Thoracic aorta (tissue), 2 donors: ENCODE measurements at places on chromosomes 7 and 10.

- no peak for DNase-seq
Observed at GRCh38 chr7:142668495-142668894, 80.8 kb upstream of the PRSS1 start.

- DNase-seq, result no peak
Observed at GRCh38 chr10:54796881-54797280, 4.2 kb downstream of the PCDH15 start.

GRCh38 chr7:11524476-11525397, 307.3 kb downstream of the THSD7A start:
- no peak for DNase-seq

DNA sequence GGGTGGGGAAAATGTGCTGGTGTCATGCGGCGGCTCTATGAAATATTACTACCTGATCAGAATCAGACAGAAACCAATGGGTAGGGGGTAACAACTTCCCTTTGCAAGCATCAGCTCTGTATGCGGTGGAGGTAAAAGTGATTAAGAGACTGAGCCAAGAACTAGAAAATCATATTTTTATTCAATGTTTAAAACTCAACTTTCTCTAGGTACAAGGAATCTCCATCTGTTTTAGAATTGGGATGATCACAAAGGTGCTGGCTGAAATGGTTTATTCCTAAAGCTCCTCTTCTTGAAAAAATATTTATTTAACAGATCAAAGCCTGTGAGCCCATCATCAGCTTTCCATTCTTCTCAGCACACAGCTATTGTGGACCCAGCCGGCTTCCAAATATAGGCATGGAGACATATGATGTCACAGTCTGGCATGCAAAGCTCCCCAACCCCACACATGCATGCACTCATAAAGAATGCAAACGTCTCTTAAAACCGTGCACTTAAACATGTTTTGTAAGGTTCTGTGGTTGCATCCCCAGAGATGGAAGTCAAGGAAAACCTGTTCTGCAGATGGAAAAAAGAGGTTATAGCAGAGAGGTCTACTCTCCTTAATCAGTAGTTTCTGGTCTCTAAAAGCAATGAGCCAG, 126.0 kb downstream of the SKIDA1 start:
- no peak for DNase-seq

- no peak for DNase-seq
Observed at GRCh38 chr7:104486931-104487330, 158.5 kb downstream of the LHFPL3 start.

DNA sequence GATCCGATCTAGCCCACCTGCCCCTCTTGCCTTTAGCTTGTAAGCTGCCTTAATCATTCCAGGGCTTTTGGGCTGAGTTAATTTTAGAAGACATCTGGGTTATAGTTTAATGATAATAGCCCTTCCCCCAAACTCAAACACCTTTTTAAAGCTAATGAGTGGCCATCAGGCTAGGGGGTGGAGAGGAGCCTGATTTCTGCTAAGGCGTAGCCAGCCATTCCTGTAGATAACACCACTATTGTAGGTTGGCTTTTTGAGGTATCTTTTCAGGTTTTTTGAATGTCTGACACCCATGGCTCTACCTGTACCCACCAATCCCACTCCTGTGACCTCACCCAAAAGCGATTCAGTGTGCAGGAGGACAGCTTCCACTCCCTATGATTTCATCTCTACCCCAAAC, 7.6 kb upstream of the SYPL1 start:
- DNase-seq, result no peak

- no peak for DNase-seq
Observed at GRCh38 chr10:69495666-69496065, 44.4 kb downstream of the TSPAN15 start.

DNA sequence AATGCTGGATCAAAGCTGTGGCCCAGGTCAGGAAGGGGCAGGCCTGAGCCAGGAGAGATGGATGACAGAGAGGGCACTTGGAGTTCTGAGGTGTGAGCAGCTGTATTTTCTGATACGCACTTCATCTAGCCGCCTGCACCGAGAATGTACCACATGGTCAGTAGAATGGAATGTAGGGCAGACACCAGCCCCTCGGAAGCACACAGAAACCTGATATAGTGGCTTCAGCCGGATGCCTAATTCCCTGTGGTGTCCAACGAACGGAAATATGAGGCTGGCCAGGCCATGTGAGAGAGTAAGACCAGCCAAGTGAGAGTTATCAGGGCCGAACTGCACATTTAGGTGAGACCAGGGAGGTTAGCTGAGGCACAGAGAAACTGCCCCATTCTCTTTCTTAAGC, 46.7 kb upstream of the PLCE1 start:
- DNase-seq, result no peak

GRCh38 chr10:89301232-89301631, 614 bp upstream of the IFIT2 start:
- no peak for DNase-seq
